ENCODE measurements at places on chromosomes 6 and 20.

DNA sequence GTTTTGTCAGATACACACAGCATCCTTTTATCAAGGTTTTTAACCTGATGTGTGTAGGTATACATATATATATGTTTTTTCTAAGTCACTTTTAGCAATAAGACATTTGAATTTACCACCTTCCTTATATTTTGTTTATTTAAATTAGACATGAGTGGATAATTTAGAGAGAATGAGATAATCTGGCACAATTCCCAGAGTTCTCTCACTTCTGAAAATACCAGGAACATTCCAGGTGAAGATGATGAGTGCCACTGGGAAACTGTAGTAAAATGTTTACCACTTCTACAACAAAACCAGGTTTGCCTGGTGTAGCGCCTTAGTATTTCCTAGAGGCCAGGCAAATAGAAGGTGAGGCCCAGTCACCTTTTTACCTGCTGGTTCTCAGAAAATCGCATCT, 189.5 kb downstream of the TMEM242 start:
- DNase-seq: no peak

- DNase-seq: no peak
Observed at GRCh38 chr6:163513003-163513402, 98.5 kb downstream of the QKI start.

- no peak for DNase-seq
Observed at GRCh38 chr6:137361701-137362100, 132.5 kb downstream of the OLIG3 start.

DNA sequence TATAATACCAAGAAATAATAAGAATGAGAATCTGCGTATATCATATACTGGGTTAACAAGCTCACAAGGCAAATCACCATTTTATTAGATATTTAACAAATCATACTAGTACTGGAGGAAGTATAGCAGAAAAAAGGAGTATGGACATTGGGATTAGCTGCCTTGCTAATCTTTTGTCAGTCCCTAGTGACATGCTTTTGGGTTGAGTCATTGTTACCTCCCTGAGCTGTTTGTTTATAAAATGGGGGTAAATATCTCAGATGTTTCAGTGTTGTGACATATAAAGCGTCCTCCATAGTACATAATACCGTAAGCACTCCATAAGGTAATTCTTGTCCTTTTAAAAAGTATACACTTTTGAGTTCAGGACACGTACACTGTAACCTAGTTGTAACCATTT, 107.0 kb downstream of the ESR1 start:
- no peak for DNase-seq

- DNase-seq: no peak
Observed at GRCh38 chr6:55826941-55827340, 48.4 kb downstream of the BMP5 start.

- no peak for DNase-seq
Observed at GRCh38 chr6:56172144-56172543, 75.2 kb downstream of the COL21A1 start.

GRCh38 chr6:105967917-105968602, 118.1 kb upstream of the PRDM1 start:
- no peak for DNase-seq

GRCh38 chr6:130204322-130204721, 18.4 kb downstream of the SAMD3 start:
- no peak for DNase-seq

DNA sequence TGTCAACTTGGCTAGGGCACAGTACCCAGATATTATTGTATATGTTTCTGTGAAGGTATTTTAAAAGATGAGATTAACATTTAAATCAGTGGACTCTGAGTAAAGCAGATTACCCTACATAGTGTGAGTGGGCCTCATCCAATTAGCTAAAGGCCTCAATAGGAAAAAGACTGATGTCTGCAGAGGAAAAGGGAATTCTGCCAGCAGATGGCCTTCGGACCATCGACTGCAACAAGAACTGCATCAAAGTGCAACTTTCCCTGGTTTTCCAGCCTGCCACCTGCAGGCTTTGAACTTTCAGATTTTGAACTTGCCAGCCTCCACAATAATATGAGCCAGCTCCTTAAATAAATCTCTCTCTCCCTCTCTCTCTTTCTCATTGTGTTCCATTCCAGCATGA, 80.5 kb downstream of the IMPG1 start:
- DNase-seq: no peak

DNA sequence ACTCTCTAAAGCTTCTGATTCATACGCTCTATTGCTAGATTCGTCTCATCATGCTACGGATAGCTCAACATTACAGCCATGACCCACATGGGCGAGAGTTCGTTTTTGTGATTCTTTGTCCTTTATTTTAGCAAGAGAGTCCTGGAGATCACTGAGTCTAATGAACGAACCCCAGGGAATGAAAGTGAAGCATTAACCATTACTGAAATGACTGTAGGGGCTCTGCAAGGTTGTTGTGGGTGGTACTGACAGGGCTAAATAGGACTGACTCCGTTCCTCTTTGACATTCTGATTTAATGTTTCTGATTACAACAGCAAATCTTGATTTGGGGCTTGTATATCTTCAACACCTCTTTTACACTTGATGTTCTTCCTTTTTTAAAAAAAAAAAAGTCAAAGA, 13.7 kb upstream of the RTF2 start:
- no peak for DNase-seq

GRCh38 chr20:37714978-37715672, 21.3 kb downstream of the CTNNBL1 start:
- DNase-seq: no peak

DNA sequence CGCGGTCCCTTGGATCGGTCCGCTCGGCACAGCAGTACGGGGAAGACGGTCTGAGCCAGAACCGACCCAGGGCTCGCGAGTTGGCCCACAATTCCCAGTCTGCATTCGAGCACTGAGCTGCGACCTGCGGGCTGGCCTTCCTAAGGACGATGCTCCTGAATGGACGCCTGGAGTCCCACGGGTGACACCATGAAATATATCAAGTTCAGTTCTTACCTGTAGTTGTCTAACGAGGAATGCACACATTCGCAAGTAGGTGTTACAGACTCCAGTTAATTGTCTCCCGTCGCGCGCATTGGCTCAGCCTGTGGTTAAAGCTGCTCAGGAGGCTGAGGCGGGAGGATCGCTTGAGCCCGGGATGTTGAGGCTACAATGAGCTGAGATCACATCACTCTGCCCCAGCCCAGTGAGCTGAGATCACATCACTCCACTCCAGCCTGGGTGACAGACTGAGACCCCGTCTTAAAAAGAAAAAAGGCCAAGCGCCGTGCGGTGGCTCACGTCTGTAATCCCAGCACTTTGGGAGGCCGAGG, 802 bp downstream of the PEX7 start:
- no peak for DNase-seq

DNA sequence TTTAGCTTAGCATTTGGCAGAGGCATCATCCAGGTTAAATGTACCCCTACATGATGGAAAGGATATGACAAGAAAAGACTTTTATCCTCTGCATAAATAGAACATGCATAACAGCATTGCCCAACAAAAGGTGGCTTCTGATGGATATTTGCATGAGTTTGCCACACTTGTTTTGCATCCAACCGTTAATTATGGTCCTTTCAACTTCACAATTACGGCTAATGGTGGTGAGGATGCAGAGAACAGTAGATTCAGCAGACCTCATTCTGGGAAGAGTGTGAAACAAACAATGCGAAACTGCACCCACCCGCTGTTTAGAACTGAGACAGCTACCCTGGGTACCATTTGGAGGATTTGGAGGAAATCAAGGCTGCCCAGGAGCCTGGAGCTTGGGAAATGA, 690.9 kb upstream of the CHD6 start:
- no peak for DNase-seq

DNA sequence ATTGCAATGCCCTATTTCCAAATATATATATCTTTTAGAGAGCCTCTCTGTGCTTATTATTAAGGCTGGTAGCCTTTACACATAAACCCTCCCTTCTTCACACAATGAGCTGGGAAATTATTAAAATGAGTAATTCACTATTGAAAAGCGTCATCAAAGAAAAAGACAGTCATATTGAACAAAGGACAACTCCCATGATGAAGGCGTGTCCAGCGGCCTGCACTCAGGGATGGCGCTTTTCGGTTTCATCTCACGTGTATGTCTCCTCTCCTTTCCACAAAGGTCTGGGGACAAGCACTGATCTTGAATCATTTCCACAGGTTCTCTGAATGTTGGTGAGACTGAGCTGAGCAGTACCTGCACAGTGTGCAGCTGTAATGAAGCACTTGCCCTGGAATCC, 3.5 kb downstream of the SERPINB9 start:
- DNase-seq: no peak

DNA sequence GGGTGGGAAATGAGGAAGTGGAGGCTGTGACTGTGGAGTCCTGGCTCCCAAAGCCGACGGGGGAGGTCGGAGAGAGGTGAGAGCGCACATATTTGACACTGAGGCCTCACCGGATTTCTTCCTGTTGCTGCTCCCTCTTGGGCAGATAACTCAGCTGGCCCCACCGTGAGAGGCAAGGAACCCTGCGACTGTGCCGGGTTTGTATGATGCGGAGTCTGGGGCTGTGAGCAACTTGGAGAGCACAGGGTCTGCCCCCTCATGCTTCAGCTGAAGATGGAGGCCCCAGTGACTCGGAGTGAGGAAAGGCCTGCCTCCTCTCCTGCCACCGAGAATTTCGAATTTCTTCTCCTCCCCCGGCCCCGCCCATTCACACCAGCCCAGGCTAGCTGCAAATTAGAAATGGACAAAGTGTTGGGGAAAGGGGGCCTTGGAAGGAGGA, 160.6 kb downstream of the GRM4 start:
- DNase-seq: no peak

- no peak for DNase-seq
Observed at GRCh38 chr20:5096463-5096862, 23.3 kb downstream of the PCNA start.

GRCh38 chr6:37323580-37323979, 30.2 kb upstream of the RNF8 start:
- DNase-seq: no peak

GRCh38 chr6:82616386-82617028, 252.9 kb downstream of the TPBG start:
- DNase-seq: no peak

DNA sequence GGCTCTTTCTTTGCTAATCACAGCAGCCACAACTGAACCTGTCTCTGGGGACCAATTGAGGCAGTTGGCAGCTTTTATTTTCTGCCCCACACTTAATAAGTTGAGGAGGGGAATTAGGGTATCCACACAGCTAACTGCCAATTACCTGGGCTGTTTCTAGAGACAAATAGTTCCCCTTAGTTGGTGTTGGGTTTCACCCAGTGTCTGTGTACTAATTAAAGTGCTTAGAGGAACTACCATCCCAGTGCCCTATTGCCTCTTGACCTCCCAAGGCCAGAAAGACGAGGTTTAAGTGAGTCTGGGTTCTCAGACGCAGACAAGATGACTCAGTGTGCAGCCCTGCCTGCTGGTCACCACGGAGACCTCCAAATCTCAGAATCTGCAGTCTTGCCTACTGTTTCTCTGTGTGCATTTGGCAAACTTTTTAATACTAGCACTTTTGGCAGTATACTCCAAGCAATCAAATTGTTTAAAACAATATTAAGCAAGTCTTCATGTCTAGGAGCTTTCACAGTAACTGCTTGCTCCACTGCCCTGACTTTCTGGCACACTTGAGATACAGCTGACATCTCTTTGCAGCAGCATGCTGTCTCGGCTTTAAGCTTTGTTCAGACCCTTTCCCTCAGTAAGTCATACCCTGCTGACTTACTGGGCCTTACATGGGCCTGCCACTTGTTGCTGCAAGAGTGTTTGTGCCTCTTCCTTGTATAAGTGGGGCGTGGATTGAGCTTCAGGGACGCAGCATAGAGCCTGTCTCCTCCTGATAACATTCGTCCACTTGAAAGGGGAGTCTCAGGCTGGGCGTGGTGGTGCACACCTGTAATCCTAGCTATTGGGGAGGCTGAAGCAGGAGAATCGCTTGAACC, 31.9 kb downstream of the STK35 start:
- no peak for DNase-seq

GRCh38 chr6:107386904-107387303, 72.5 kb downstream of the PDSS2 start:
- no peak for DNase-seq

DNA sequence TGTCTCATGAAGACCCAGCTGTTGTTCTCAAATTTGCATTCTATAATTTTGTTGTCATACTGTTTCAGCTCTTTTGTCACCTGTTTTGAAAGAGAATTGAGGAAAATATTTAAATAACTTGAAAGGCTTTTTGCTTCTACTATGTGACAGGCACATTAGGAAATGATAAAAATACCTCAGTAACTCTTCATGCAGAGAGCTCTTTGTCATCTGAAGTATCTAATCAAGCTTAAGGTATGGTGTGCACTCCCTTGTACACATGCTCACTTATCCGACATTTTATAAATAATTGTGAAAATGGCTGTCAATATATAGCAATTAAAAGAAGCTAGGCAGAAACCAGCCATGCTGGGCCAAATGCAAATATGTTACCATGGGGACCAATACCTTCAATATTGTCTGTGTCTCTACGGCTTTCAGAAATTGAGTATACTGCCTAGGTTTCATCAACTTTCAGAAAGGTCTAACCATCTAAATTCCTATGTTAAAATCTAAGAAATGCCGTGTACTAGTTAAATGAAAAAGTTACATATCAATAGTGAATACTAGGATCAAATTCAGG, 349.0 kb downstream of the RNGTT start:
- DNase-seq: no peak

- peak; percentile 46 for DNase-seq
Observed at GRCh38 chr6:151391471-151392413, at the start of gene ZBTB2. Gene ZBTB2 (minus strand): TSS chr6:151391559. CDS start chr6:151373637, 17,922 bp downstream.

DNA sequence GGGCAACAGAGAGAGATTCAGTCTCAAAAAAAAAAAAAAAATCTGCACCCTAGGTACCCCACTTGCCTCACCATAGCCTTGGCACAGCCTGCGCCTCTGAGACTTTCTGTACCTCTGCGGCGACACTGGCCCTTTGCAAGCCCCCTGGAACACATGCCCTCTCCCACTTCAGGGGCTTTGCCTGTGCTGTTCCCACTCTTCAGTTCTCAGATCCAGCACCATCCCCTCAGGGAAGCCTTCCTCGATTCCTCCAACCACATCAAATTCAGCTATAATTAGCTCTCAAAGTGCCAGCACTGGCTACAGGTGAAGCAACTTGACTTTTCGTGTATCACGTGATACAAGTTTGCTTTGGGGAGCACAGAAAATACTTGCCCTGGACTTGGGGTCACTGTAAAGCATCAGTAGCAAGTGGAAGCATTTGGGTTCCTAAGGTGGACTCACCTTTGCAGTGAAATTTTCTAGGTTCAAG, 2.1 kb upstream of the UBE2V1 start:
- no peak for DNase-seq

DNA sequence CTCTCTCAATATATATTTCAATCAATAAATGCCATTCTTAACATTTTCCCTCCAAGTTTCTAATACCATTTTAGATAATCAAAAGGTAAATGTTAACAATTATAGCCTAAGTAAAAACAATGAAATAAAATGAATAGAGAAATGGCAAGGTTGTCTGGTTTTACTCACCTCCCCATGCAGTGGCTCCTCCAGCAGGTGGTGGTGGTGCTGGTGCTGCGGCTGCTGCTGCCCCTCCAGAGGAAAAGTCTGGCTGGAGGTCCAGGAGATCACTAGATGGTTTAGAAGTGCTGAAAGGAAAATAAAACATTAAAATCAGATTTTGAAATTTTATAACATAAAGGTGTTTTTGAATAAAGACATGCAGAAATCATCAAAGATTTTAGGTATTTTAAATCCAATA, 93.2 kb downstream of the PRSS35 start:
- DNase-seq: no peak

GRCh38 chr6:128276311-128276710, 244.1 kb downstream of the PTPRK start:
- DNase-seq: no peak

All from stimulated activated CD4-positive, alpha-beta T cell treated with anti-CD3 and anti-CD28 coated beads, TNF-alpha, amount 100 ng/mL, for 1 hour (primary cell).